ENCODE measurements at places on chromosomes 11 and 22.

DNA sequence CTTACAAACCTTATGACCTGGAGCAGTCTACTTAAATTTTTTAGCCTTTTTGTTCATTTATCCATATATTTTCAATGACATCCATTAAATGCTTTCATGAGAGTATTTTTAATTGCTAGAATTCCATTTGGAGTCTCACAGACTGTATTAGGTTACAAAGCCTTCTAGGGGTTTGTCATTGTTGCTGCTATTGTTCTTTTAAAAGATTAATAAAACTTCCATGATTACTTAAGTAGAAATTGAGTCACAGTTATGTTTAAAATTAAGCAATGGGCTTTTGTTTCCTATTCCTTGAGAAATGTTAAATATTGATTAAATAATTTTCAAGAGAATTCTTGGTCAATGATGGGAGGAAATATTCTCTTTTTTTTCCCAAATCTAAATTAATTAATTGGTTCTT is 1408.4 kb upstream of the RAG2 start:
- no peaks in the 10 kb centered on the region for H3K36me3 ChIP-seq
- H3K27ac ChIP-seq = no peak overlapping the region
- no peak overlapping the region for H3K4me3 ChIP-seq
- DNase-seq = no peak

DNA sequence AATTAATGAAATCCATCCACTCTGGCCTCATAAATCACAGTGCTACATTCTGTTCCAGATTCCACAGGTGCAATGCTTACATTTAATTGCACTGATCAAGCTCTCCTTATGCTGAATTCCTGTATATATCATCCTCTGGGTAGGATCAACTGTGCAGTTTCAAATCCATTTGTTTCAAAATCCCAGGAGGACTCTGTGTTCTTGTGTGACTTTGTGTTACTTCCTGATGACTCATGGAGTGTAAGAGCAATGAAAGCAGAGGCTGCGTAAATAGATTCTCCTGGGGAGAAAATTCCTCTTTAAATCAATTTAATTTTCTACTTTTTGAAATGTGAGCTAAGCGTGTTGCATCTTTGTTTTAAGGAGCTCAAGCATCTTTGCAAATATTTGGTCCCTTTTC is 752.7 kb downstream of the METTL15 start:
- no peaks in the 10 kb centered on the region for H3K36me3 ChIP-seq
- no peak overlapping the region for H3K27ac ChIP-seq
- no peak overlapping the region for H3K4me3 ChIP-seq
- no peaks in the 10 kb centered on the region for H3K27me3 ChIP-seq
- H3K4me1 ChIP-seq = no peaks in the 10 kb centered on the region

DNA sequence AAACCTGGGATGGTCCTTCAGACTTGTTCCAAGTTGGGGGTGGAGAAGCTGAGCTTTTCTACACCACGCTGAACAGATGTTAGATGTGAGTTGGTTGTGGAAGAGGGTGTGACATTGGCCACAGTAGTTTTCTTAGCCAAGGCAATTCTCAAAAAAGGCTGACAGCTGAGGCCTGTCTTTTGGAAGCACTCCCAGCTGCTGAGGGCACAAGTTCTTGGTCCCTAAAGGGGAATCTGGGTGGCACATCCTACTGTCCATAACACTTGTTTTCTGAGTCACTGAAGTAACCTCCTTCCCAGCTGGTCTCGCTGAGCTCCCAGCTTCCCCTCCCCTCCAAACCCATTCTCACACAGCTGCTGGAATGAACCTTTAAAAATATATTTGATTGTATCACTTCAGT is 375.7 kb upstream of the KIRREL3 start:
- no peaks in the 10 kb centered on the region for H3K4me1 ChIP-seq
- no peak overlapping the region for H3K4me3 ChIP-seq
- no peak for DNase-seq
- no peaks in the 10 kb centered on the region for H3K27me3 ChIP-seq

DNA sequence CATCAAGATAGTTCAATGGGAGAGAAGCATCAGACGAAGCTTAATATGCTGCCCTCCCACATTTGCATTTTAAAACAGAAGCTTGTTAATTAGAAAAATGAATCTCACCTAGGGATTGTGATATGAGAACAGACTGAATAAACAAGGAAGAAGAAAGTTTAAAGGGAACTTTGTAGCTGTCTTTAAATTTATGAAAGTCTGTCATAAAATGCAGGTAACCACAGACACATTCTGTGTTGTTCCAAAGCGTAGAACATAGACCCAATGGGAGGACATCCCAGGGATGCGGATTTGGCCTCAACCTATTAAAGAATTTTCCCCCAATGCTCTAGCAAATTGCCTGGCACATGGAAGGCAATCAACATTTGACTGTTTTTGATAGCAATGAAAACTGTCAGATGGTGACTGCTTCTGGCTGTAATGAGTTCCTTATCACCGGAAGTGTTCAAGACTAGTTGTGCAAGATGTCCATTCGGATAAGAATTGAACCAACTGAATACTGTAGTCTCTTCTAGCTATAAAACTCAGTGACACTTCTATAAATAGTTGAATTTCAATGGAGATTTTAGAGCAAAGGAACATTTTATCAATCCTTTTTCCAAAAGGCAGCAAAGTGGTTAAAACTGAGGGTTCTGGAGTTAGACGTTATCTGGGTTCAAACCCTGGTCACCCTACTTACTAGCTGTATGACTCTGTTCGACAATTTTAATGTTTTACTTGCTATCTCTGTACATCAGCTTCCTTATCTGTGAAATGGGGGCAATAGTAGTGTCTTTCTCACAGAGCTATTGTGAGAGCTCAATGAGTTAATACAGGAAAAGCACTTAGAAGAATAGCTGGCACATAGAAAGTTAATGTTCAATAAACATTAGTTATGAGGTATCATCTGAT is 64.9 kb downstream of the LIF start:
- H3K4me1 ChIP-seq = no peaks in the 10 kb centered on the region
- no peak for DNase-seq
- H3K36me3 ChIP-seq = no peaks in the 10 kb centered on the region
- H3K4me3 ChIP-seq = no peak overlapping the region

- no peaks in the 10 kb centered on the region for H3K4me1 ChIP-seq
- H3K4me3 ChIP-seq = no peak overlapping the region
- no peak overlapping the region for H3K27ac ChIP-seq
- no peaks in the 10 kb centered on the region for H3K27me3 ChIP-seq
- H3K36me3 ChIP-seq = no peaks in the 10 kb centered on the region
- no peak for DNase-seq
Observed at GRCh38 chr11:78717041-78717440, 142.4 kb upstream of the NARS2 start.

GRCh38 chr11:19651653-19652052 is 61.0 kb upstream of the NAV2 start:
- no peaks in the 10 kb centered on the region for H3K36me3 ChIP-seq
- H3K4me1 ChIP-seq = no peaks in the 10 kb centered on the region
- DNase-seq = no peak

DNA sequence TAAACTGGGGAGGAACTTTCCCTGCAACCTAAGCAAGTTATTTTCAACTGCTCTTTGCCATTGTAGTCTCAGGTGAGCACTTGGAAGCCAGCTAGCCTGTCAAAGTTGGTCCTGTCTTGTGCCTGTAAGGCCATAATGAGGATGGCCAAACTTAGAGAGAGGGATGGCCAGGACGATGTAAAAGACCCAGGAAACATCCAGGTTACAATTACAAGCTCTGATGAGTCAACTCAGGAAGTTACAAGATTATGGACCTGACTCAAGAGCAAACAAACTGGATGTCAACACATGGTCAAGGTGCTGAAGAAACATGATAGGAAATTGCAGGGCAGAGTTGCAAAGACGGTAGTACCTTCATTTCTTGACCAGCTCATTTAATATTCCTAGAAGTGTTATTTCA is 1.6 kb downstream of the GTPBP1 start:
- H3K36me3 ChIP-seq = no peaks in the 10 kb centered on the region
- H3K4me3 ChIP-seq = peak overlapping the region; percentile 94
- no peaks in the 10 kb centered on the region for H3K27me3 ChIP-seq

DNA sequence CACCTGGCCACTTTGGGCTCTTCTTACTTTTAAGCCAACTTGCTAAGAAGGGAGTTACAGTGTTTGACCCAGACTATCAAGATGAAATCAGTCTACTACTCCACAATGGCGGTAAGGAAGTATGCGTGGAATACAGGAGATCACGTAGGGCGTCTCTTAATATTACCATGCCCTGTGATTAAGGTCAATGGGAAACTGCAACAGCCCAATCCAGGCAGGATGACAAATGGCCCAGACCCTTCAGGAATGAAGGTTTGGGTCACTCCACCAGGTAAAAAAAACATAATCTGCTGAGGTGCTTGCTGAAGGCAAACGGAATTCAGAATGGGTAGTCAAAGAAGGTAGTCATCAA is 1.0 kb upstream of the YPEL4 start:
- no peaks in the 10 kb centered on the region for H3K27me3 ChIP-seq
- no peak for DNase-seq
- H3K4me1 ChIP-seq = no peaks in the 10 kb centered on the region
- no peak overlapping the region for H3K27ac ChIP-seq
- H3K36me3 ChIP-seq = no peaks in the 10 kb centered on the region
- no peak overlapping the region for H3K4me3 ChIP-seq

GRCh38 chr22:44317886-44318637 is 5.3 kb upstream of the SHISAL1 start:
- no peaks in the 10 kb centered on the region for H3K27me3 ChIP-seq
- DNase-seq = no peak
- H3K27ac ChIP-seq = no peak overlapping the region
- no peaks in the 10 kb centered on the region for H3K36me3 ChIP-seq

DNA sequence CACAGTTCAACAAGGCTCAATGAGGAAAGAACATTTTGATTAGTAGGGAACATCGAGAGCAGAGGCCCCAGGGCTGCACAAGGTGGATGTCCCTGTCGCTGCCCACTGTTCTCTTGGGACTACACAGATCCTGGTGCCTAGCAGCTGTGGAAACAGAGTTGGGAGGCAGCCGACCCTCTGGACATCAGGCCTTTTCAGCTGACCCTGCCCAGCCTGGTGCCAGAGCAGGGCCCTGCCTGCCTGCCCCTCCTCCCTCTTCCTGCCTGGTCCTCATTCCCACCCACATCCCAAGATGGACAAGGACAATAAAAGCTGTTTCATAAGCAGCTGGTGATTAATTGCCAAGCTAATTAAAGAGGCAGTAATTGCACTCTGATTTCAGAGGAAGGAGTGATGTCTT is 60.7 kb downstream of the NFAM1 start:
- H3K4me1 ChIP-seq = no peaks in the 10 kb centered on the region
- H3K36me3 ChIP-seq = no peaks in the 10 kb centered on the region
- H3K4me3 ChIP-seq = no peak overlapping the region
- DNase-seq = no peak

DNA sequence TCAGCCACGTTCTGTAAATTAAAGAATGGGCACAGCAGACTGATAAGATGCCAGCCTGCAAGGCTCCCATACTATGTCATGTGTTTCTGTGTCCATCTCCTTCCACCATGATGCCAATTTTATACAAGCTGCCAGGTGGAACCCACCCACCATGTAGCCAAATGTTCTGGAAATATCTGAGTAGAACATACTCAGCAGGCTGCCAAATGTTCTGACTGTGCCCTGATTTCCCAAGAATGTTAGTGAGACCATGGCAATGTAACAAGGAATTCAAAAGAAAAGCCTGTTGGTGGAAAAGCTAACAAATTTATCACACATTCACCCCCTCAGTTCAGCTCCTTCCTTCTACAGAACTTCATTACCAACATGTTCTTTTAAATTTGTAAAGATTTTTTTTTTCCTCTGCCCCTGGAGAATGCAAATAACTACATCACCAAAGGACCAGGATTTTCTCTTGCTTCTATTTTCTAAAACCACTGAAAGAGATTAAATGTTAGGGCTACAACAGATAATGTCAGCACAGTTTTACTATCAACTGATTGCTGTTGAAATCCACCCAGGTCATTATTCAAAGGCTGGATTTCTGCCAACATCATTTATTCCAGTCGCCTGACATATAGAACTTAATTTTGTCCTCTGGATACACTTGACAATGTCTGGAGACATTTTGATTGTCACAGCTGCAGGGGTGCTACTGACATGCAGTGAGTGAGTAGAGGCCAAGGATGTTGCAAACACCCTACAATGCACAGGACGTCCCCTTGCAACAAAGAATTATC is 3.1 kb downstream of the DMC1 start:
- H3K36me3 ChIP-seq = no peaks in the 10 kb centered on the region
- DNase-seq = no peak
- no peak overlapping the region for H3K4me3 ChIP-seq
- no peaks in the 10 kb centered on the region for H3K4me1 ChIP-seq
- no peaks in the 10 kb centered on the region for H3K27me3 ChIP-seq

DNA sequence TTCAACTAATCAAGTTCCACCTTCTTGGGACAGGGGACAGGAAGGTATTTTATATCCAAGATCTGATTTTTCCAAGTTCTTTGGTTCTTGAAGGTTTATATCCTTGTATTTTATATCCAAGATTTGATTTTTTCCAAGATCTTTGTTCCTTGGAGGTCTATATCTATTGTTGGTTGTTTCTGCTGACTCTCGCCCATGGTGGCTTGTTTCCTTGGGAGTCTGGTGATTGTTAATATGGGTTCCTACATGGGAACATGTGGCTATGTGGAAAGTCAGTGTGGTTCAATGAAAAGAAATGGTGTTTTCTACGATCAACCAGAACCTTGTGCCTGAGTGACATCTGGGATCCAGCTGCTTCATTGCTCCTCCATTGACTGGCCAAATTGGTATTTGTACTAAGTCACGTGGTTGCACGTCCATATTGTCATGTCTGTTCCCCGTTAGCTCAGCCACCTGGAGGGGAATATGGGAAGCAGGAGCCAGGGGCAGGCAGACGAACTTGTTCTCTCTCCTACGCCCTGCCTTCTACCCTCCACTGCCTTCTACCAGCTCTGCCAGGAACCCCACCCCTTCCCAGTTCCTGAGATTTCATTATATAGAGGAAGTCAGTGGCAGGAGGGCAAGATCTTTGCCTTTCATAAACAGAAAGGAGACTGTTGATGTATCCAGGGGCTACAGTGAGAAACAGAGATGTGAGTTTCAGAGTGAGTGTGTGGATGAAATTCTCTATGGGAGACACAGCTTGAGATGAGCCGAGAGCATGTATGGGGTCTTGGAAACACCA is 11.1 kb upstream of the CSF2RB start:
- H3K4me3 ChIP-seq = no peak overlapping the region
- no peaks in the 10 kb centered on the region for H3K4me1 ChIP-seq
- H3K27ac ChIP-seq = no peak overlapping the region
- H3K36me3 ChIP-seq = no peaks in the 10 kb centered on the region
- peaks cover 2% of the 10 kb centered on the region for H3K27me3 ChIP-seq

DNA sequence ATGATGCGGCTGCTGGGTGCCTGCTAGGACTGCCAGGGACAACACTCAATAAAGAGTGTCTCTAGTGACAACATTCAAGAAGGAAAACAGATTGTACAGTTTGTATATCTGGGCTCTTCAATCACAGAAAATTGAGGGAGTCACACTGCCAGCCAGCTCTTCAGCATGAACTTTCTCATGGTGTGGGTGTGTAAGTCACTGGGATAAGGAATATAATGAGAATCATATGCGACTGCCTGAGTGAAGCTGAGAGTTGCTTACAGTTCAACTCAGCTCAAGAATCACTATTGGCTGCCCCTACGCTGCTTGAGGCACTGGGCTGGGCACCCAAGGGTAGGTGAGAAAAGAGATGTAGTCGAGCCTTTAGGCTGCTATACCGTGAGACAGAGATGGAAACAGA is 328.1 kb upstream of the PITPNB start:
- no peaks in the 10 kb centered on the region for H3K4me1 ChIP-seq
- H3K27ac ChIP-seq = no peak overlapping the region
- no peak overlapping the region for H3K4me3 ChIP-seq
- H3K27me3 ChIP-seq = no peaks in the 10 kb centered on the region
- no peak for DNase-seq
- no peaks in the 10 kb centered on the region for H3K36me3 ChIP-seq

All from aorta (tissue), 5 donors.